ENCODE measurements at places on chromosomes 13 and 19.

- no peak for DNase-seq
Observed at GRCh38 chr13:81031996-81032395, 691.1 kb upstream of the SPRY2 start.

- no peak for DNase-seq
Observed at GRCh38 chr13:80235166-80235966, 105.6 kb downstream of the SPRY2 start.

DNA sequence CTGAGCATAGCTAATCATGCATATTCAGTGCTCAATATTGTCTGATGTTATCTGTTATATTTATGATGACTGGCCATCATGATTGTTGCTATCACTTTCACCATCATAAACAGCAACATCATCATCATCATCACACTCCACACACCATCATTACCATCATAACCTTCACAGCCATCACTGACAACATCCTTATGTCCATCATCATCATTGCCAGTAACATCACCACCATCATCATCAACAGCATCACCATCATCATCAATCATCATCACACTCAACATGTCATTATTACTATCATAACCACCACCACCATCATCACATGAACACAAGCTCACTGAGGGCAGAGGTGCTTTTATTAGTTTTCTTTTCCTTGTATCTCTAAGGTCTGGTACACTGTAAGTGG is 75.9 kb downstream of the MBD3L1 start:
- DNase-seq, result no peak

GRCh38 chr13:24719139-24719538 is 38.9 kb downstream of the ATP12A start:
- DNase-seq, result no peak

DNA sequence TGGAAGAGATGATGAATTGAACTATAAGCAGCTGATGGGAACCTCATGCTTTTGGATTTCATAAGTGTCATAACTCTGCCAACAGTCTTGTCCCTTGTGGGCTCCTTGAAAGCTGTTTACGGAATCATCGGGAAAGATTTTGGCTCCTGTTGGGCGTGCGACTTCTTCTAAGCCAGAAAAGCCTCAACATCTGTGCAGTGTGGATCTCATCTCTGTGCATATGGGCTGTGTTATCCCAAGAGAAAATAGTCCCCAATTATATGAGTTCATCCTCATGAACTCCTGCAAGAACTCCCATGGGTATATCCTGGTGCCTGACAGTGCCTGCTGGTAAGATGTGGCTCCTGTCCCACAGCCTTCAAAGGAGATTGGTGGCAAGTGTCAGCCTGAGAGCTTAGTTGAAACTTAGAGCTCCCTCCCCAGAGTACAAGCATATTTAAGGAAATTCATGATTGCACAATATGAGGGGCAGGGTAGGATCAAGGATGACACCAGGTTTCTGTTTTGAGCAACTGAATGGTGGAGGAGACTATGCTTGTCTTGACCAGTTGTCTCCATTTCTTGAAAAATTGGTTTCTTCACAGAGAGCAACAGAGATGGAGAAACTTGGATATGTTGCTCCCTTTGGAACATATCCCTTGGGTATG is 243.5 kb downstream of the ITGBL1 start:
- no peak for DNase-seq

GRCh38 chr19:38700350-38700901 is 43.8 kb downstream of the CAPN12 start:
- DNase-seq, result no peak

- no peak for DNase-seq
Observed at GRCh38 chr13:19737844-19738557, 44.7 kb downstream of the PSPC1 start.

DNA sequence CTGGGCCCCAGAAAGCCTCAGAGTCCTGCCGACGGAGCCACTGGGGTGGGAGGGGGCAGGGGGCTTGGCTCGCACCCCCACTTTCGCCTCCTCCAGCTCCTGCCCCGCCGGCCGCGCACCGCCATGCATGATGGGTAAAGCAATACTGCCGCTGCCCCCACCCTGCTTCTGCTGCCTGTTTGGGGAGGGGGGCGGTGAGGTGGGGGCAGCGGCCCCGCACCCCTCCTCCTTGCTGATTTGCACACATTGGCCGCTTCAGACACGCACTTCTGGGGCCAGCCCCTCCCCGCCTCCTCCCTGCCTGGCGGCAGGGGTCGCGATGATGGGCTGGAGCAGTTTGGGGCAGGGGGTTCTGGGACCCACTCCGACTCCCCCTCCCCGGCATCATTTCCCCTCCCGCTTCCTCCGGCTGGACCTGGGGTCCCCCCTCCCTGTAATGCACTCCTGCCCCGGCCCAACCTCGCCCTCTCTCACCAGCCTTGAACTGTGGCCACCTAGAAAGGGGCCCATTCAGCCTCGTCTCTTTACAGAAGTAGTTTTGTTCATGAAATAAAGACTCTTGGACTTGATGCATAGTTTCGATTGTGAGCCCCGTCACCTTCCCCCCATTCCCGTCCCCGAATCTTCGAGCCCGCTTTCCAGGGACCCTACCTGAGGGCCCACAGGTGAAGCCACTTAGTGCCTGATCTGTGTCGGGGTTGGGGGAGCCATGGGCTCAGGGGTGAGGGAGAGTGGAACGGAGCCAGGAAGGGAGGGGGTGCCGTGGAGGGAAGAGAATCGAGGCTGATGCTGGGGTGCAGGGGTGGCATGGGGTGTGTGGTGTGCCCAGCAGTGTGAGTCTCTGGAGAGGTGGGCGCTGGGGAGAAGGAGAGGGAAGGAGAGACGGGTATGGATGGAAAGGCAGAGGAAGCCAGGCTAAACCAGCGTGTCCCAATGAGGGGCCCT is 1.4 kb upstream of the HPN start:
- no peak for DNase-seq

DNA sequence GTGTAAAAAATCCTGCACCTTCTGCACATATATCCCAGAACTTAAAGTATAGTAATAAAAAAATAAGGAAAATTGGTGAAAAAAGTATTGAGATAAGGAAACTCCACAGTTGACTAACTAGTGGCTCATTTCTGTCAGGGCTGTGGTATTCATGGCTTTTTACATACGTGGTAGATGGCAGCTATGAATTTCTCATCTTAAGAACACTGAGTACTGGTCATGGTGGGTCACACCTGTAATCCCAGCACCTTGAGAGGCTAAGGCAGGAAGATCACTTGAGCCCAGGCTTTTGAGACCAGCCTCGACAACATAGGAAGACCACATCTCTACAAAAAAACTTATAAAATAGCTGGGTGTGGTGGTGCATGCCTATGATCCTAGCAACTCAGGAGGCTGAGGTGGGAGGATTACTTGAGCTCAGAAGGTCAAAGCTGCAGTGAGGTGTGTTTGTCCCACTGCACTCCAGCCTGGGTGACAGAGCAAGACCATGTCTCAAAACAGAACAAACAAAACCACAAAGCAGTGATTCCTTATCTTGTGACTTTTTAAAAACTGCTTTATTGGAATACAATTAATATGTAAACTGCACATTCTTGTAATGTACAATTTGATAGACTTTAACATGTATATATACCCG is 16.8 kb downstream of the SLAIN1 start:
- no peak for DNase-seq

- no peak for DNase-seq
Observed at GRCh38 chr13:92864584-92865284, 361.9 kb upstream of the GPC6 start.

DNA sequence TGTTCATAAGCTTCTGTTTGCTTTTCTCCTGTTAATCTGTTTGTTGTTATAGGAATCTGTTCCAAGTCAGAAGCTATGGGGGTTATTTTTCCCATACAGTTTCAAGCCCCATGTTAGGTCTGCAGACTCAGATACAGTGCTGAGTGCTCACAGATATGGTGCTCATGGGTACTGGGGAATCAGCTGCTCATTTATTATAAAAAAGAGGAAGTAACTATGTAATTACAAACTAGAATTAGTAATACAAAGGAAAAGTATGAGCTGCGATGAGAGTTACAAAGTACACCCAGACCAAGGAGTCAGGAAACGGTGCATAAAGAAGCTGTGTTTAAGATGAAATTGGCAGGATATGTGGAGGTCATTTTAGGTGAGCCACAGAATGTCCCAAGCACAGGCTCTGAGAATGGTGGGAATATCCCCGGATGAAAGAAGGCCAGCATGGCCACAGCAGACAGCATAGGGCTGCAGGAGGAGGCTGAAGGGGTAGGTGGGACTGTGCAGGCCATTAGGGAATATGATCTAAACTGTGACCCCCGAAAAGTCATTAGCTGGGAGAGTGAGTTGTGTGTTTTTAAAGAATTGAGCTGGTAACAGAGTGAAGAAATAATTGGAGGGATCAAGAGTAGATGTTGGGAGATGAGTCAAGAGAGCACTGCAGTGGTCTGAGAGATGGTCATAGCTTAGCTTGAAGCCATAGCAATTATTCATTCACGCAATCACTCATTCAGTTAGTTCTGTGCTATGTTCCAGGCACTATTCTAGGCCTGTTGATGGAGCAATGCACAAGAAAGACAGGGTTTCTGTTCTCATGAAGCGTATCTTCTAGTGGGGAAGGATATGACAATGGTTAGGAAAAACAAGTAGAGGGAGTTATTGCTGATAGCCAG is 177.4 kb upstream of the UBL3 start:
- DNase-seq, result no peak

- peak; percentile 20 for DNase-seq
Observed at GRCh38 chr19:17950310-17951156, 16.4 kb upstream of the KCNN1 start.

DNA sequence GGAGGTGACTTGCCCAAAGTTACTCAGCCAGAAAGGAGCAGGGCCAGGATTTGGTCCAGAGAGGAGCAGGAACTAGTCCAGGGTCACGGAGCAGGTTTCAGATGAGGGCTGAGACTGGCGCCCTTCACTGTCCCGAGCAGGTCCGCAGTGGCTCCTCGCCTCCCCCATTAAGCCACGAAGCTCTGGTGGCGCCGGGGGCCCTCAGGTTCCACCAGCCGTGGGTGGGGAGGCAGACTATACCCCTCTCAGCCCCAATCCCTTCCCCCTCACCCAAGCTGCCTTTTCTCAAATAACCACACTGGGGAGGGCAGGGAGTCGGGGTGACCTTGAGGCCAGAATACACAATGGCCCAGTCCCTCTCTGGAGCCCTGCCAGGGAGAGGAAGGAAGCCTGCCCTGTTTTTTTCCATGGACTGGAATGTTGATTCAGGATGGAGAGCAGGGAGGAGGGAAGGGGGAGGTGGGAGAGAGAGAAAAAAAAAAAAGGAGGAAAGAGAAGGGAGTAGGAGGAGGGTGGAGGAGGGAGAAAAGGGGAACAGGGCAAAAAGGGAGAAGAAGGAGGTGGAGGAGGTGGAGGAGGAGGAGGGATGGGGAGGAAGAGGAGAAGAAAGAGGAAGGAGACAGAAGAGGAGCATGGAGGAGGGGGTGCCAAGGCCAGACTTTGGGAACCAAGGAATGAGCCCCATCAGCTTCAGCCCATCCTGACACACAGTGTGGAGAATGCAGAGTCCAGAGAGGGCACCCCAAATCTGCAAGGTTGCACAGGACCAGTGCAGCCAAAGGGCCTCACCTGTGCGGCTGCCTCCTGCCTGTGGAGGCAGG is 19.7 kb downstream of the CEACAM16 start:
- DNase-seq, result no peak

- DNase-seq, result no peak
Observed at GRCh38 chr13:63199508-63199907, 1783.9 kb upstream of the PCDH20 start.

DNA sequence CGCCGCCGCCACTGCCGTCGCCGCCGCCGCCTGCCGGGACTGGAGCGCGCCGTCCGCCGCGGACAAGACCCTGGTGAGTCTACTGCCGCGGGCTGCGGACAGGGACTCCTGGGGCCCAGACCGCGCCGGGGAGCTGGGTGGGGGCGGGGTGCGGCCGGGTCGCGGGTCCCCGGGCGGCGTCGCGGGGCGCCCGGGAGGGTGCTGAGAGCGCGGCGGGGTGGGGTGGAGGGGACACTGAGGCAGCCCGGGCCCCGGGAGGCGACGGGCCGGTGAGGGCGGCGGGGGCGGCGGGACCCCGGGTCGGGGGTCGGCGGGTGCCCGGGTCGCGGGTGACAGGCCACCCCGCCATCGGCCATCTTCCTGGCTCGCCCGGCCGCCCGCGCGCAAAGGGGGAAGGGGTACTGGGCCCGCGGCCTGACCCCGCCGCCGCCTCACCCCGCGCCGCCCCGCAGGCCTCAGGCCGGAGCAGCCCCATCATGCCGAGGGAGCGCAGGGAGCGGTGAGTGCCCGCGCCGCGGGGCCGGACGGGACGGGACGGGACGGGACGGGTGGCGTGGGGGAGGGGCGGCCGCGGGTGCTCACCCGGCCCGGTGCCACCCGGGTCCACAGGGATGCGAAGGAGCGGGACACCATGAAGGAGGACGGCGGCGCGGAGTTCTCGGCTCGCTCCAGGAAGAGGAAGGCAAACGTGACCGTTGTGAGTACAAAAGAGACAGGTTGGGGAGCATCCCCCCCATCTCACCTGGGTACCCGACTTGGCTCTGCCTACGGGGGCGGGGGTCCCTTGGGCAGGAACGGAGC is 489 bp downstream of the CCNE1 start:
- no peak for DNase-seq

- no peak for DNase-seq
Observed at GRCh38 chr13:48866249-48866648, 109.5 kb upstream of the FNDC3A start.

- DNase-seq, result no peak
Observed at GRCh38 chr19:56969759-56970178, 129.2 kb upstream of the PEG3 start.

DNA sequence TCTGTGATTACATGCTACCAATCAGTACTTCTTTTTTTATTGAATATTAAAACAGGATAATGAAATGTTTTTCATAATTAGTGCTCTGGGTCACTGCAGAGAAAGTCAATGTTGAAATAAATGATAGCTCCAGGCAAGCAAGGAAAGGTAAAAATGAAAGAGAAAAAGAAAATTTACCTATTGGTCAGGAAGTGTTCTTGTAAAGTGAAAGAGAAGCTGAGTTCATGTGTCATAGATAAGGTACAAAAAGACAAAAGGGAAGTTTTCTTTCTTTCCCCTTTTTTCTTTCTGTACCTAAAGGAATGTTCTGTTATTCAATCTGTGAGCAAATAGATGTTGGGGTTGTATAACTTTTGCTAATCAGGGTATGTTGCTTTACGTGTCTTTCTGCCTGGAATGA is 197.0 kb downstream of the PCDH9 start:
- no peak for DNase-seq

DNA sequence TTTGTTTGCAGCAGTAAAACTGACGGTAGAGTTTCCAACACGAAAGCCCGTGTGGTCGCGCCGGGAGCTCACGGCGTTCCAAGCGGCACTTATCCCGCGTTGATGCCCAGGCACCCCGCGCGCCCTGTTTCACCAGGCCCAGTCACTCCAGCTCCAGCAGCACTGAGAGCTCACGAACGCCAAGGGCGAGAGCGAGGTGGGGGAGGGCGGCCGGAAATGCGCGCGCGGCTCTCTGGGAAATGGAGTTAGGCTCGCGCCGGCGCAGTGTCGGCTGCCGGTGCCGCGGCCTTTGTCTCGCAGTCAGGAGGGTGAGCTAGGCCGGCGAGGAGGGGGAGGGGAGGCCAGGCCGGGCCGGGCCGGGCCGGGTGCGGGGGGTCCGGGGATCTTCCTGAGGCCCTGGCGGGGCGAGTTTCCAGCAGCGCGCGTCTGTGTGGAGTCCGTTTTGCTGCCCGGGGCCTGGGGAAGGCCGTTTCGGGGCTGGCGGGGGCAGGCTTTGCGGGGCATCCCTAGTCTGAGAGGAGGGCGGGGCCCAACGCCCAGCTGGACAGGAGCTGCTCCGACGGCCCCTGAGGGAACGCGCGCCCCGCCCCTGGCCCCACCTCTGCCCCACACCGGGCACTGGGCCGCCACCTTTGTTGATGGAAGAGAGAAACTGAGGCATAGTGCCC is at the start of gene ZNF135:
TSS of gene ZNF135 (plus strand) at position 280 of the 668 bp plus-strand sequence. CDS start 721 bp downstream, outside the sequence.
- peak; percentile 29 for DNase-seq
